ENCODE measurements at places on chromosomes 3 and 15.

DNA sequence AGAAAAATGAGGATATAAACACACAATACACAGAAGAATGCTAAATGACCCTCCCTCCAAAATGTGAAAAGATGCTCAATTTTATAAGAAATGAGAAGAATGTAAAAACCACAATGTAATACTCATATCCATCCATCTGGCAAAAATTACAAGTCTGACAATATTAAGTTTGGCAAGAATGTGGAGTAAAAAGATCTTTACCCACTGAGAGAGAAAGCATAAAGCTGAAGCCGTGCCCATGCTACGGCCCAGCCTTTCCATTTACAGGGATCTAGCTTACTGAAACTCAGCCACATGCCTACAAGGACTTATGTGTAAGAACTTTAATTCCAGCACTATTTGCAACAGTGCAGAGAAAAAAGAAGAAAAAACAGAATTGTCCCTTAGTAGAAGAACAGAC is 42.9 kb downstream of the ATP13A3 start:
- no peak for DNase-seq

GRCh38 chr15:40161693-40162391 is 973 bp downstream of the BUB1B start:
- no peak for DNase-seq

GRCh38 chr3:110311541-110311940 is 760.1 kb upstream of the NECTIN3 start:
- no peak for DNase-seq

DNA sequence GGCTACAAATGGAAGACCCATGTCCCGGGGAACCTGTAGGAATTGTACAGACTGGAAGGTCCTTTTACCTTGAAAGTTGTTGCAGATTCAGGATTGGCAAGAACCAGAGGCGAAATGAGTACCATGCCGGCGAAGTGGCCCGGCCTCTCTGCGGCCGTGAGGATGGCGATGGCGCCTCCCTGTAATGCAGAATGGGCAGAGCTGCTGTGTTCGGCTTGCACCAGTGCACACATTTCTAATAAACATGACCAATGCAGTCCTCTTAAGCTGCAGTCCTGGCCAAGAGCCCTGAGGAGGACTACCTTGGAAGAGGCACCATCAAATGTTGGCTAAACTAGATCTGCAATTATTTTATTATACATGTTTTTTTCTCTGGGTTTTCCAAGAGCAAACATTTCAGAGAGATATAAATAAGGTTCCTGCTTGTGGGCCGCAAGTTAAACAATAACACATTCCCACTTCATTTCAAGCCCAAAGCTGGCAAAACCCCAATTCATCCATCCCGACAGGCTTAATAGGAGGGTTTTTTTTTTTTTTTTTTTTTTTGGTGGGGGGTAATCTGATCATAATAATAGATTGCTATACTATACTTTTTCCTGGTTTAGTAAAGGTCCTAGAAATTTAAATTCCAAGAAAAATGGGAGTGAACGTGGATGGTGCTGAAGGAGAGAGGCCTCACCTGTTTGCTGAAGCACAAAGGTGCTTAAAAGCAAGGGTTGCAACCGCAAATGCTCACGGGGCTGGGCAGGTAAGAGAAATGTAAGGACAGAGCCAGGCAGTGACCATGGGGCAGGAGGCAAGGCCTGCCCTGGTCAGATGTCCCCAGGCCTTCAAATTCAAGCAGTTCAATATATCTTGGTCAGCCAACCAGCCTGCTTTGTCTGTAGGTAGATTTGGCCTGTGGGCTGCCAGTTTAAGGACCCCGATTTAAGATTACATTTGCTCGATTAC is 48.5 kb downstream of the ABTB1 start:
- no peak for DNase-seq

DNA sequence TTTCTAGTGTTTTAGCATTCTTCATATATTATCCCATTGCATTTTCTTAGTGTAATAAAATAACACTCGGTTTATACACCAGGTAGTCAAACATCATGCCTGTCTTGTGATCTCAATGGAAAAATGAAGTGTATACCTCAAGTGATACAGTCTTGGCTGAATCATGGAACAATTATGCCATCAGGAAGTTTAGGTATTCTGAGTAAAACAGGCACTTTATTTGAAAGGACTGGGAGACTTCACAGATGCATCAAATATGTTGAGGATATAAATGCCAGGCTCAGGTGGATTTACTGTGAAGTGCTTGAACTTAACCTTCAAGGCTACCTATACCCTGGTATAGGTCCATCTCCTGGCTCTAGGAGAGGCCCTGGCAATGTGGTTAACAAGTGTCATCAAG is 8.5 kb downstream of the TGFBR2 start:
- no peak for DNase-seq

DNA sequence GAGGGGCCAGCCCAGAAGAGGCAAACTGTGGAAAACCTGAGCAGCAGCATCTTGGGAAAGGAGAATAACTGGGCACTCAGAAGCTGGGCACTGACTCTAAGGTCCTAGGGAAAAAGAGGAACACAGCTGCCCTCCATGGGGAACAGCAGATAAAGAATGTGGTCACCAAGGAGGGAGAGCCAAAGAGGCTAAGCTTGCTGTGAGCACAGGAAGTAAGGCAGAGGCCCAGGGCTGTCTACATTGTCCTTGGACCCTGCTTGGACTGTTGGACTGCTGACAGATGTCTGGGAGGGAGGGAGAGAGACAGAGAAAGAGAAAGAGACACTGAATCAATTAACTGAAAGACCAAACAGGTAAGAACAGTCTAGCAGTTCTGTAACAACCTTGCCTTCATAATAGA is 4.5 kb upstream of the MNS1 start:
- DNase-seq = no peak

DNA sequence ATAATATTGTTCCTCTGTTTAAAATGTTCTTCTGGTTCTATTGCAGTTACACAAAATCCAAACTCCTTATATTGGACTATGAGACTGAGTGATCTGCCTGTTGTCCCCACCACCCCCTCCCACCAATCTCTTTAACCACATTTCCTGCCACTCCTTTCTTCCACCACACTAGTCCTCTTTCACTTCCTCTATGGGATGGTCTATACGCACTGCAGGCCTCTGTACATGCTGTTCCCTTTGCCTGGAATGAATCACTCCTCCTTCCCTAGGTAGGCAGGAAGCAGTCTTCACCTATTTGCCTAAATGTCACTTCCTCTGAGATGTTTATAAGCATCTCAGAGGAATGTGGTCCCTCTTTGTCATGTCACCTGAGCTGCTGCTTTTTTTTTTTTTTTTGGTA is 4.0 kb downstream of the MAP2K1 start:
- no peak for DNase-seq

DNA sequence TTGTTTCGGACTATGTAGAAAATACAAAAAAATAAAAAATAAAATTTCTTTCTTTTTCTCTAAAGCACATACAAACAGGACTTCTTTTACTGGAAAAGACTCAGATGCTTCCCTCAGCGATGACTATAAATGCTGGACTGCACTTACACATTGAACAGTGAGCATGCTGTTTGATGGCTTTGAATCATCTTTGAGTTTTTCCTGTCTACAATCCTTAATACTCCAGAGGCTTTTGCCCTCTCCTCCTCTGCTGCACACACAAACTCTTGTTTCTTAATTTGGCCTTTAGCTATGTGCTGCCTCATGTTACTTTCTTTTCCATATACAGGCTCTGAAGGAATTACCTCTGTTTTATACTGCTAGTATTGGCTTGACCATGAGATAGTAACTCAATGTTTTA is 575.1 kb downstream of the EPHA3 start:
- DNase-seq = no peak

- no peak for DNase-seq
These were observed 3.7 kb downstream of the MKRN2OS start for GRCh38 chr3:12541625-12542024.

GRCh38 chr3:17686613-17687012 is 55.8 kb downstream of the TBC1D5 start:
- no peak for DNase-seq
